ENCODE measurements at places on chromosomes 4 and X.

- no peak for DNase-seq
These were observed 254.6 kb upstream of the EPHA5 start for GRCh38 chr4:65924843-65925242.

- DNase-seq, result no peak
These were observed 54.3 kb upstream of the ARX start for GRCh38 chrX:25070038-25070437.

GRCh38 chr4:179530958-179531357 is 2088.7 kb upstream of the AGA start:
- no peak for DNase-seq

GRCh38 chr4:188275686-188276085 is 136.4 kb downstream of the TRIML1 start:
- no peak for DNase-seq

- DNase-seq, result no peak
These were observed 264.6 kb downstream of the SPRY1 start for GRCh38 chr4:123661080-123661737.

DNA sequence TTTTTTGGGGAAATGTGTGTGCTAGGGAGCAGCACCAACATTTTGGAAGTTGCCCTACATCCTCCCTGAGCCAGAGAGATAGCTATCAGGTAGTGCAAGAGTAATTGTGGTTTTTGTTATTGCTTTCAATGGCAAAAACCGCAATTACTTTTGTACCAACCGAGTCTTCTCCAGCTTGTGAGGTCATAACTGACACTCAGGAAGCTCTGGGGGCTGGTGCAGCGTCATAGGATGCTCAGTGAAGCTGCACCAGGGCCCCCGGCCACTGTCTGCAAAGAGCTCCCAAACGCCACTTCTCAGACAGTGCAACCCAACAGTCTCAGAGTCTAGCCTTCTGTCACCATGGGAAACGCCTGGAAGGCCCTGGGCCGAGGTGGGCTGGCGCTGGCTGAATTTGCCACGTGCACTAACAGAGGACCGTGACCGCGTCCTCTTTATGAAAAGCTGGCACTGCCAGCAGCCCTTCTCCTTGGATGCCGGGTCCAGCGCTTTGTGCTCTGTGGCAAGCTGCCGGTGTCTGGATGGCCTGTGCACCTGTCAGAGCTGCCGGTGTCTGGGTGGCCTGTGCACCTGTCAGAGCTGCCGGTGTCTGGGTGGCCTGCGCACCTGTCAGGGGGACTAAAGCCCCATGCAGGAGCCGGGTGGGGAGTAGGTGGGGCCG is 19.4 kb downstream of the SH3TC1 start:
- DNase-seq, result no peak

DNA sequence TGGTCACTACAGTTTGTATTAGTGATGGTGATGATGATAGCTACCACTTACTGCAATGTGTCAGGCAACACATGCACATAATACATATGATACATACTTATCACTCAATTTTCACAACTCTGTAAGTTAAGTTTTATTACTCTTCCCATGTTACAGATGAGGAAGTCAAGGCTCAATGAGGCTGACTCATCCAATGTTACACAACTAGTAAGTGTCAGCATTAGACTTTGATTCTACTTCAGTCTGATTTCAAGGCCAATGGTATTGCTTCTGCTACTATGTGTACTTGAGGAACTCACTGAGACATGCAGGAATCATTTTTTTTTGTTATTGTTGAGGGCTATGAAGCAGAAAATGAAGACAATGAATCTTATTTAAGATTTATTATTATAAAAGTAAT is 96.4 kb upstream of the TRPC5OS start:
- no peak for DNase-seq

GRCh38 chr4:57081651-57082621 is 28.2 kb downstream of the IGFBP7 start:
- no peak for DNase-seq

- DNase-seq, result no peak
These were observed 69.0 kb downstream of the ATOH1 start for GRCh38 chr4:93897559-93897958.

- no peak for DNase-seq
These were observed 172.2 kb downstream of the HHIP start for GRCh38 chr4:144818136-144818535.

DNA sequence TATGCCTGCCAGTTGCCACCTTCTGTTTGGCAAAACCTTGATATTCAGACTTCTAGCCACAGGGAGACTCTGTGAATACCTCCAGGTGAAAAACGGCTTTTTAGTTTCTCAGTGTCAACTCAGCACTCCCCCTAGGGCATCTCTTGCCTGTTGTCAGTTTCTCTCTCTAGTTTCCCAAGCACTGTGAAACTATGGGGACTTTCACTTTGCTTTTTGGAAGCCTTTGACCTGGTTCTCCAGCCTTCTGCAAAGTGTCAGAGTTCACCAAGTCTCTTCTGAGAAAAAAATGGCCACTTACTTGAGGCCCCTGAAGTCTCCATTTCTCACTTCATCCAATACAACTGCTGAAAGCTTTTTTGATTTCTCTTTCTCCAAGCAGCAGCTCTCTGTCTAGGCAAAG is 521.5 kb downstream of the INPP4B start:
- DNase-seq, result no peak

DNA sequence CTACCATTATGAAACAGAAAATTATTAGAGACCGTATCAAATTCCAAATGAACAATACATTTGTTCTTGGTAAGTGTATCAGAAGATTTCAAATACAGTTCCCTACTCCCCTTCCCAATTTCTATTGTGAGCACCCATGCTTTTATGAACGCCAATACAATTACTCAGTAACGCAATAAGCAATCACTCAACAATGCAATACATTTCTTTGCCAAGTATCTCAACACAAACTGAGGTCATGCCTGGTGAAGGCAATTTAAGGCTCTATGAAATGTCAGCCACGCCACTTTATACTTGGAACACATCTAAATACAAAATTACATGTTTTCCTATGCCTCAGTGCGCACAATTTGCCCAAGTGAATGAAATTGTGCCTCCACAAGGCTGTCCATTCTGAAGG is 712 bp downstream of the PNPLA4 start:
- DNase-seq, result no peak

GRCh38 chr4:173318648-173319211 is 15.4 kb downstream of the HMGB2 start:
- no peak for DNase-seq

DNA sequence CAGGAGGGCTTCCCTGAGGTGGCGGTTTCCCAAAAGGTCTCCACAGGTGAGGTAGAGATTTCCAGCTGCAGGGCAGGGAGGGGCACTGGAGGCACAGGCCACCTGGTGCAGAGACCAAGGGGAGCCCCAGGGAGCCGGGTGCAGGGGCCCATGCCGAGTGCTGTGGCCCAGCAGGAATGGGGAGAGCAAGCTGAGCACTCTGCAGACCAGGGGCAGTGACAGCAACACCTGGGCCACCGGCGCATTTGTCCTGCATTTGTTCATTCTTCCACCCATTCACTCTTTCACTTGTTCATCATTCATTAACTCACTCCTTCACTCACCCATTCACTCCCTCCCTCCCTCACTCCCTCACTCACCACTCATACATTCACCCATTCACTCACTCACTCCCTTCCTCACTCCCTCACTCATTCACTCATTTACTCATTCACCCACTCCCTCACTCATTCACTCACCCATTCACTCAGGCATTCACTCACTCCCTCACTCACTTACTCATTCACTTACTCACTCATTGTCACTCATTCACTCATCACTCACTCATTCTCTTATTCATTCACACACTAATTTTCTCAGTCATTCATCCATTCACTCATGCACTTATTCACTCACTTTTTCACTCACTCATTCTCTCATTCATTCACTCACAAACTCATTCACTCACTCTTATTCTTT is 16.3 kb downstream of the CPZ start:
- no peak for DNase-seq

- no peak for DNase-seq
These were observed 297.6 kb downstream of the IL15 start for GRCh38 chr4:141933978-141934377.

DNA sequence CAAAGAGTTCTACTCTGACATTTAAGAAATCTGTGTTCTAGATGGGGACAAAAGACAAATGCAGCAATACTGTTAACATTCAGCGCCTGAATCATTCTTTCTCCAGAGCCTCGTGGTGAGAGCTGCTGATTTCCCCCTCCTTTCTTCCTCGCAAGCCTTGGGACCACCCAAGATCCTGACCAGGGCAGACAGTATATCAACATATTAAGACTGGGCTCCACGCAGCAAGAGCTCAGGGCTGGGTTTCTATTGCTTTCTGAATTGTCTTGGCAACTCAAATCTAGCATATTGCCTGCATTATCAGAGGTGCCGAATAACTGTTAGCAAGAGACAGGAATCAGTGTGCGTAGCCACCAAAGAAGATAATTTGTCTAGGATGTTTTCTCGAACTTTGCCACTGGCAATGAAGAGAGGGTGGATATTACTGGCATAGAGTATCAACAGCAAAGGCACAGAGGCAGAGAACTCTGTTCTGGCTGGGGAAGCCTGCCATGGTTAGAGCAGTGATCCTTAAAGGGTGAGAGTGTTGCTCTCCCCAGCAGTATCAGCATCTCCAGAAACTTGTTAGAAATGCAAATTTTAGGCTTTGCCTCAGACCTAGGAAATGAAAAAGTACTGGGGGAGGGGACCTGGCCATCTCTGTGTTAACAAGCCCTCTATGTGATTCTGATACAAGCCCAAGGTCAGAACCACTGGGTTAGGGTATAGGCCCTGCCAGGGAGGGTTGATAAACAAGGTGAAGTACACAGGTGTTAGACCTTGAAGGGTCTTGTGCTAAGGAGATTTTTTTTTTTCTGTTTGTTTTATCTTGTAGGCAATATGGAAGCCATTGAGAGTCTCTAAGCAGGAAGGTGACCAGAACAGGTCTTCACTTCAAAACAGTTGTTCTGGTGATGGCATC is 46.2 kb upstream of the MID1IP1 start:
- DNase-seq, result no peak

- no peak for DNase-seq
These were observed 23.9 kb downstream of the ANKRD17 start for GRCh38 chr4:73234712-73235111.

- DNase-seq, result no peak
These were observed 382.8 kb downstream of the KLHL4 start for GRCh38 chrX:87900320-87900908.

- DNase-seq, result no peak
These were observed 845.2 kb downstream of the PCDH18 start for GRCh38 chr4:136687118-136687517.
